ENCODE measurements at places on chromosomes 2 and 18. TPM values are rescaled to one million over a fixed set of nuclear protein-coding genes. Genes with fewer than 3 reads are reported as not detected.

Gene NXPH2
- polyA plus RNA-seq, result 1.5 TPM

Gene MAPRE2
- polyA plus RNA-seq, result 160 TPM

Gene KCNE4
- not detected for polyA plus RNA-seq

Gene GRB14
- polyA plus RNA-seq, result 5.9 TPM

Gene THSD7B
- not detected for polyA plus RNA-seq

Gene PROKR1
- polyA plus RNA-seq, result not detected

Gene GPAT2
- not detected for polyA plus RNA-seq

Gene IL1B
- not detected for polyA plus RNA-seq

Gene EVA1A
- 1.7 TPM for polyA plus RNA-seq

Gene LMAN2L
- polyA plus RNA-seq, result 17.2 TPM

Gene CROCC2
- polyA plus RNA-seq, result not detected

Gene ESCO1
- polyA plus RNA-seq, result 21.7 TPM

Gene NOP58
- 66.1 TPM for polyA plus RNA-seq

Gene RALBP1
- polyA plus RNA-seq, result 12.8 TPM

Gene ADD2
- 5.4 TPM for polyA plus RNA-seq

Gene UPP2
- 0.90 TPM for polyA plus RNA-seq

Gene ANKRD29
- 27.0 TPM for polyA plus RNA-seq

Gene IKZF2
- polyA plus RNA-seq, result 3.0 TPM

Gene ACOXL
- polyA plus RNA-seq, result not detected
